Naive thymus-derived CD4-positive, alpha-beta T cell (primary cell): ENCODE measurements at places on chromosomes 11 and 22. TPM values are rescaled to one million over a fixed set of nuclear protein-coding genes. Genes with fewer than 3 reads are reported as not detected.
A peak's percentile ranks its signal among the peaks of the same experiment; 100 is the strongest.

DNA sequence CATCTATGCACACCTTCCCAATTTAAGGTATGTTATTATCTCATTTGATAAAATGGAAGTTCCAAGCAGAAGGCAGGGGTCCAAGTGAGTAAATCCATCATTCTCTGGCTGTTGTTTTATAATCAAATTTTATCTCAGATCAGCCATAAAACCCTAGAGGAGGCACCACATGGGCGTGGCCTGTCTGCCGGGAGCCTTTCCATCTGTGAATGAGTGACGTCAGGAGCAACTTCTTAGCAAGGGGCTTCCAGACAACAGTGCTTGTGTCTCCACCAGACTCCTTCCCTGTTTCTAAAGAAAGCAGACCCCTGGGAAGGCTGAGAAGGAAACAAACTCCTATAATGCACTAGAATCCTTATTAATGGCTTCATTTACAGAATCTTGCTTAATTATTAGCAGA lies 13.5 kb downstream of the SEZ6L start:
- H3K27me3 ChIP-seq: no peaks in the 10 kb centered on the region
- H3K36me3 ChIP-seq: no peaks in the 10 kb centered on the region
- no peaks in the 10 kb centered on the region for H3K4me1 ChIP-seq
- no peak overlapping the region for H3K27ac ChIP-seq
- H3K4me3 ChIP-seq: no peak overlapping the region

DNA sequence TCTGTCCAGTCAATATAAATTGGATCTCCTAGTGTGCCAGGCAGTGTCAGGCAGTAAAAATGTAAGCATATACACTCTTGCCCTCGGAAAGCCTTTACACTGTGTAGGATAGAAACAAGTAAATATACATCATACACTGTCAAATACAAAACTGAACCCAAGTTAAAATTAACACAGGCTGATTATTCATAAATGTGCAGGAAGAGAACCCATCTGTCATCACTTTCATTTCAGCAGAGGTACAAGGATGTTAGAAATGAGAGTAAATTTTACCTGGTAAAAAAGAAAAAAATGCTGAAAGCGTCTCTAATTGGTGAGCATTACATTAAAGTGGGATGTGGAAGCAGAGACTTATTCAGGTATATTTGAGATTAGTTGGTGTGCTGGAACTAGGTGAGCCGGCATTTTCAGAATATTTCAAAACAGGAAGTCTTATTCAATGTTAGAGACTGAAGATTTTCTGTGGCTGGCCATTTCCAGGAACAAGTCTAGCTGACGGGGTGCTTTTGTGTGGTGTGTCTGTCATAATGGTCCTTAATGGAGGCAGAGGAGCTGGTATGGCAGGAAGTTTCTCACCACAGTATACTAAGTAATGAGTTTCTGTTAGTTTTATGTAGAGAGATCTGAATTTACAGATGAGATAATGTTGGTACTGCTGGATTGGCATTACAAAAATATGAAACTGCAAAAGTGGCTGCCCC lies 192.6 kb downstream of the CASP12 start:
- peak overlapping the region; percentile 67 for H3K27ac ChIP-seq
- peak overlapping the region; percentile 54 for H3K4me3 ChIP-seq
- peaks cover 49% of the 10 kb centered on the region for H3K4me1 ChIP-seq
- no peaks in the 10 kb centered on the region for H3K27me3 ChIP-seq
- DNase-seq: peak; percentile 92

The KRTAP5-10 gene
- not detected for polyA plus RNA-seq

- no peak overlapping the region for H3K4me3 ChIP-seq
- H3K4me1 ChIP-seq: no peaks in the 10 kb centered on the region
- H3K27me3 ChIP-seq: no peaks in the 10 kb centered on the region
- no peak overlapping the region for H3K27ac ChIP-seq
- no peak for DNase-seq
Measured at GRCh38 chr11:29781268-29781667, 235.6 kb downstream of the KCNA4 start.

The VPREB3 gene
- polyA plus RNA-seq: 1.5 TPM
